ENCODE measurements at places on chromosomes 1 and 21.

- no peak for DNase-seq
These were observed 23.3 kb downstream of the SPOCD1 start for GRCh38 chr1:31792541-31792940.

DNA sequence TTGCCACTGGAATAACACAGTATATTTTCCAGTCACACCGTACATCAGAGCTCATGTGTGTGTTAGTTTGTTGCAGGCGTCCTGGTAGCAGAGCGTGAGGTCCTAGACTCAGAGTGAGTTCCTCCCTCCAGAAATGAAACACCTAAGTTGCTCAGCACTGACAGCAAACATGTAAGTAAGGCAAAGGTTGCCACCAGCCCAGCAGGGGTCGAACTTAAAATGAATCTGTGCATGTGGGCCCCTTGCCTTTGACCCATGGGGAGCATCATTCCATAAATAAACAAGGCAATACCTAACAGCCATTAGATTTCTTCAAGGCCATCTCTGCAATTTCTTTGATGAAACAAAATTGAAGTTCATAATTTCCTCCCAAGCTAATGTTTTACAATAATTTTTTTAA lies 125.3 kb upstream of the ERG start:
- no peak for DNase-seq

DNA sequence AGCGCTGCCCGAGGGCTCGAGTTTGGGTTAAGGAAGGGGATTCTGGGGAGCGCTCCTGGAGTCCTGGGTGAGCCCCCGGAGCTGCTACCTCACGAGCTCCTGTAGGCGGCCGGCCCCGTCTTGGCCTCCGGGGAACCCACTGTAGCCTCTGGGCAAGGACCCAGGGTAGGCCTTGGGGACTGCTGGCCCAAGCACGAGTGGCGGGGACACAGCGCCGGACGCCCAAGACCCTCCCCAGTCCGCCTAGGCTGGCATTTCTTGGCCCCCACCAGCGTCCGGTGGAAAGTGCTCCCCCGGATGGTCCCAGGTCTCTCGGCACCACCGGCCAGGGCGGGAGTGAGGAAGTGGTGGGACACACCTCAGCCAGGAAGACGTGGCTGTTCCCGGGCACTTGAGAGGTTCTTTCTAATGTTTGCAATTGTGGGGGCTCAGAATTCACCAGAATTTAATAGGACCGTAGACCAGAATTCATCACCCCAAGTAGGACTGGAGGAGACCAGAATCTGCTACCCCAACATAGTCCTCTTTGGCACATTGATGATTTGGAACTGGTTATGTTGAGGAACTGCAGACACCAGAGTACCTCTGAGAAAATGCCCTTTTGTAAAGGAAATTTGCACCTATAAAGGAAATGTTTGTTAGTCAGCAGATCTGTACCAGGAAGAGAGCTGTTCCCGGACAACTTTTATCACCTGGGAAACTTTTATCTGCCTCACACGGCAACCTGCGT lies 622 bp upstream of the TMPRSS2 start:
- no peak for DNase-seq

DNA sequence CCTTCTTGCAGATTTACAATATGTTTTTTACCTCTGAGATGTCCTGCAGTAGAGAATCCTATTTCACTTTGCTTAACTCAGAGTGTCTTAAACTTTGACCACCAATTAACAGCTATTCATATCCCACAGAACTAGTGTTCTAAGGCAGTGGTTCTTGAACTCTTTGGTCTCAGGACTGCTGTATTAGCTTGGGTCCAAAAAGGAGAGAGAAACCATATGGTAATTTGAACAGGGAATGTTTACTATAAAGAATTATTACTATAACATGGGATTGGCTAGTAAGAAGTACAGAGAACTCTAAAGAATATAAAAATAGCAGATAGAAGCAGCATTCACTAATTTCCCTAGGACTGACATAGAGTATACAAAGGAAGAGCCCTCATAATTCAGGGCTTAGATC lies 31.6 kb downstream of the FAM177B start:
- no peak for DNase-seq

GRCh38 chr1:34885405-34886247 lies 26.1 kb upstream of the SMIM12 start:
- DNase-seq = no peak

GRCh38 chr1:165903672-165904071 lies 76.3 kb downstream of the UCK2 start:
- DNase-seq = no peak

GRCh38 chr1:97943354-97943753 lies 22.5 kb upstream of the DPYD start:
- no peak for DNase-seq

DNA sequence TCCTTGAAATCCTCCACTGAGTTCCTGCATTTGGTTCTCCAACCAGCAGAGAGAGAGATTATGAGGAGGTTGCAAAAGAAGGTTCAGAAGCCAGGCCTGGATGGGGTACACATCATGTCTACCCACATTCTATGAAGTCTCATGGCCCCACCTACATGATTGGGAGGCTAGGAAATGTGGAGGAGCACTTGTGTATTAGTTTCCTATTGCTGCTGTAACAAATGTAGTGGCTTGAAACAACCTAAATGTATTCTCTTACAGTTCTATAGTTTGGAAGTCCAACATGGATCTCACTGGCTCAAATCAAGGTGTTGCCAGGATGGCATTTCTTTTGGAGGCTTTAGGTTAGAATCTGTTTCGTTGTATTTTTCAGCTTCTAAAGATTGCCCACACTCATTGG lies 134.2 kb upstream of the ZNF648 start:
- no peak for DNase-seq

DNA sequence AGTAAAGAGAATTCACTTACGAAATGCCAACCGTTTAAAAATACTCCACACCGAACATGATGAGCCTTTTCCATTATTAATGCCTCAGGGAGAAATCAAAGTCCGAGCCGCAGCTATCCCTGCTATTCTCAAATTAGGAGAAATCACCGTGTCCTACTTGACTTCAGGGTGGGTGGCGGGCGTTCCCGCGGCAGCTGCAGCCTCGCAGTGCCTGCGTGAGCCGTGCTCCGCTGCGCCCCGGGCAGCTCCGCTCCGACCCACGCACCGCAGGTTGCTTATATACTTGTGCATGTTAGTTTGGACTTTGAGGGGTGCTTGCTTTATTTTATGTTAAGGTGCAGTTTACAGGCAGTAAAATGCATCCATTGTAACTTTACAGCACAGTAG lies 35.6 kb upstream of the PCBP3 start:
- no peak for DNase-seq

DNA sequence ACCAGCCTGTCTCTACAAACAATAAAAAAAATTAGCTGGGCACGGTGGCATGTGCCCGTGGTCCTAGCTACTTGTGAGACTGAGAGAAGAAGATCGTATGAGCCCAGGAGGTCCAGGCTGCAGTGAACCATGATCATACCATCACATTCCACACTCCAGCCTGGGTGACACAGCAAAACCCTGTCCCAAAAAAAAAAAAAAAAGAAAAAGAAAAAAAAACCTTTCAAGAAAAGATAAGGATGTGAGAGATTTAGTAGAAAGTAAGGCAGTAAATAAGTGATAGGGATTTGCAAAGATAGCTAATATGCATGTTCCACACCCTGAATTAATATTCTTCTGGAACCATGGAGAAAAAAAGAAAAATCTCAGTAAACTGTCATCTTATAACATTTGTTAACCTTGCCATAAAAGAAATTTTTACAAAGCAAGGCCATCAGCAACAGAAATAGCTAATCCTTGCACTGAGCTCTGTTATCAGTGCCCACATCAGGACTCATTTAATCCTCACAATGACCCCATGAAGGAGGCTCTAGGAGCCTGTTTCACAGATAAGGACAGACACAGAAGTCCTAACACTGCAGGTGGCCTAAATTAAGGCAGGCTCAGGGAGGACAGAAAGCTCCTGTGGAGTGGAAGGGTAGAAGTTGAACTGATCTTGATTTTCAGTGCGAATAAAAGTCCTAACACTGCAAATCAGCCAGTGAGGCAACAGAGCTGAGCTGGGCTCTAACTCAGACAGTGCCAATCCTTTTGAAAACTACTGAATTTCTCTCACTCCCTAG lies 7.6 kb downstream of the GNB1 start:
- no peak for DNase-seq

DNA sequence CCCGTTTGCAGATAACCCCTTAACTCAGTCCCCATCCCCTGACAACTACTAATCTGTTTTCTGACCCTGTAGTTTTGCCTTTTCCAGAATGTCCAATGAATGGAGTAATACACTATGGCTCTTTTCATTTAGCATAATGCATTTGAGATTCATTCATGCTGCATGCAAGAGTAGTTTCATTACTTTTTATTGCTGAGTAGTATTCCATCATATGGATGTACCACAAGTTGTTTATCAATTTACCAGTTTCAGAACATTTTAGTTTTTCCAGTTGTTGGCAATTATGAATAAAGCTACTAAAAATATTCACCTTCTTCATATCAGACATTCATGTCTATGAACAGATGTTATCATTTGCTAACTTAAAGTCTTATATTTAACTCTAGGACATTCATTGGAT lies 45.3 kb downstream of the STXBP3 start:
- DNase-seq = no peak

GRCh38 chr1:48704736-48705135 lies 72.0 kb downstream of the BEND5 start:
- DNase-seq = no peak

DNA sequence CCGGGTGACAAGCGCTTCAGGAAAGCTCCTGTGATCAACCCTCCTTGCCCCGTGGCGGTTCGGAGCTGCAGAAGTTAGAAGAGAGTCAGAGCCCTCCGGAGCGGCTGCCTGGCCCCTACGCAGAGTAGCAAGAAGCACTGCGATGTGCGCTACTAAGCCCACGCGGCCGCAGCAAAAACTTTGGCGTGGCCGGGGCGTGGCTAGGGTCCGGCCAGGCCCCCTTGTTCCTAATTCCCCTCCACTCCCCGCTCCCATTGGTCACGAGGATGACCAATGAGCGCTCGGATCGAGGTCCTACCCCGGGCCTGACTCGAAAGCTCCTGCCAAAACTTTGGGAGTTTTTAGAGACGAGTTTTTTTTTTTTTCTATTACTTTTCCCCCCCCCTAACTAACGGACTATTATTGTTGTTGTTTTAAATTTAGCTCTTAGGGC lies at the start of gene HLX:
HLX (plus strand) TSS at position 368 of the 433 bp plus-strand sequence. CDS start 415 bp downstream, outside the sequence.
- DNase-seq = no peak

- no peak for DNase-seq
These were observed 9.7 kb upstream of the SRP9 start for GRCh38 chr1:225767634-225768540.

DNA sequence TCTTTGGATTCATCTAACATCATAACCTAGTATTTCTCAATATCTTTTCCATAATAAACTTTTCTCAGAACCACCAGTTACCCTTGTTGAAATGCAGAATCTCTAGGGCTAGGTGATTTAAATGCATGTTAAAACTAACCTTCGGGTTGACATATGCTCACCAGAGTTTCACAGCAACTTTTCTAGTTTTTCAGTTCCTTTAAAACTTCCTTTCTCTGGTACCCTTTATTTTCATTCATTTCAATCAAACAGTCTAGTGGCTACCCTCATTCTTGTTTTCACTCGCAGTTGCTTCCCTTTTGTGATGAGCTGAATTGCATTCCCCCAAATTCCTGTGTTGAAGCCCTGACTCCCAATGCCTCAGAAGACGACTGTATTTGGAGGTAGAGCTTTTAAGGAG lies 712.8 kb upstream of the CHRM3 start:
- DNase-seq = no peak

DNA sequence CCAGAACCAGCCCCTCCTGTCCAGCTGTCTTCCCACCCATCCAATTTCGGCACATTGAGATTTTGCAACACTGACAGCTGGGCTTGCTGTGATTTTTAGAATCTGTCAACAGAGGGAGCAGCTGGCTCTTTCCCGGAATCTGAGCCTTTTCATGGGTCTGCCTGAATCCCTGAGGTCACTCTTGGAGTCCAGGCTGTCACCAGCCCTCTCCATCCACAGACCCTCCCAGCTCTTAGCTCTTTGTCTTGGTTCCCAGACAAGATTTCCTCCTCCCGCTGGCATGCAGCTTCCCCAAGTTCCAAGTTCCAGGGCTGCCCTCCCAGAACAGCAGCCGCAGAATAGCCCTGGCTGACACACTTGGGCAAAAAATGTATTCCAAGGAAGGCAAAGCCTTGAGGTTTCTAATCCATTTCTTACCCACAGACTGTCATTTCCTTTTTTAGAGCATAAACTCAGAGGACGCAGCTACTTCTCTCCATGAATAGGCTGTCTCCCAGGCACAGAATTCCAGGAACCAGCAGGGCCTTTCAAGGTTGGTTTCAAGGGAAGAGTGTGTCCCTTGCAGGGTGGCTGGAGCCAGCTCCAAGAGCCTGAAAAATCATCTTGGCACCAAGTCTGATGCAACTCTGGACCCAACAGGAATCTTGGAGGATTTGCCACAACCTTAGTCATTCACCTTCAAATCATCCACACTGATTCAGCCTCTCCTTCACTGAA lies 7.1 kb upstream of the TMEM61 start:
- no peak for DNase-seq

- DNase-seq = no peak
These were observed 13.8 kb upstream of the UBXN10 start for GRCh38 chr1:20172033-20172590.

DNA sequence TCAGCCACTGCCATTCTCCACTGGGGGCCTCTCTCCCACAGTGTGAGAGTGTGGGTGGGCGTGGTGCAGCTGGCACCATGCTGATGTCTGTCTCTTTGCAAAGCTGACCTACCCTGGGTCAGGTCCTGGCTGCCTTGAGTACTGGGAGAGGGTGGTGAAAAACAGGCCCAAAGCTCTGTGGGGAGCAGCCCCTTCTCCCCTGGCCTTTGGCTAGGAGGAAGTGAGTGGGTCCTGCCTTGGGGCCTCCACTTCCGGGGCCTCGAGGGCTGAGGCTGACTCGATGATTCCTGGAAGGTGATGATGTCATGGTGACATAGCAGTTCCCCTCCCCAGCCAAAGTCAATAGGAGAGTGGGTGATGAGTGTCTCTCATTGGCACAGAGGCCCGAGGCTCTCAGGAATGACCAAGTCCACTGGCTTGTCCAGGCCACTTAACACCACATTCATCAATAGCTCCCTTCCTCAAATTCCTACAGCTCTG lies 53.0 kb downstream of the IER5 start:
- DNase-seq = peak; percentile 82

- no peak for DNase-seq
These were observed 146.3 kb upstream of the DUSP10 start for GRCh38 chr1:221888218-221888617.

DNA sequence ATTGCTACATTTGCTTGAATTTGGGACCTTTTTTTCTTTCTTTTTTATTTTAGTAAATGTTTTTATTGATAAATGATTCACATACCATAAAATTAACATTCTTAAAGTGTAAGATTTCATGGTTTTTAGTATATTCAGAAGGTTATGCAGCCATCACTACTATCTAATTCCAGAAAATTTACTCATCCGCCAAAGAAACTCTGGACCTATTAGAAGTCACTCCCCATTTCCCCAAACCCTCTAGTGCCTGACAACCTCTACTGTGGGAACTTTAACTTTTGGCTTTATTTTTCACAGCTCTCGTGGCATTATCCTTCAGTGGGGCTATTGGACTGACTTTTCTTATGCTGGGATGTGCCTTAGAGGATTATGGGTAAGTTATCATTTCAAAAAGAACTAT lies 4.5 kb downstream of the LEPR start:
- no peak for DNase-seq

All from stimulated activated CD8-positive, alpha-beta memory T cell treated with anti-CD3 and anti-CD28 coated beads, Interleukin-7, amount 100 ng/mL, for 48 hours (primary cell).